ENCODE measurements at places on chromosomes 5 and 9.

DNA sequence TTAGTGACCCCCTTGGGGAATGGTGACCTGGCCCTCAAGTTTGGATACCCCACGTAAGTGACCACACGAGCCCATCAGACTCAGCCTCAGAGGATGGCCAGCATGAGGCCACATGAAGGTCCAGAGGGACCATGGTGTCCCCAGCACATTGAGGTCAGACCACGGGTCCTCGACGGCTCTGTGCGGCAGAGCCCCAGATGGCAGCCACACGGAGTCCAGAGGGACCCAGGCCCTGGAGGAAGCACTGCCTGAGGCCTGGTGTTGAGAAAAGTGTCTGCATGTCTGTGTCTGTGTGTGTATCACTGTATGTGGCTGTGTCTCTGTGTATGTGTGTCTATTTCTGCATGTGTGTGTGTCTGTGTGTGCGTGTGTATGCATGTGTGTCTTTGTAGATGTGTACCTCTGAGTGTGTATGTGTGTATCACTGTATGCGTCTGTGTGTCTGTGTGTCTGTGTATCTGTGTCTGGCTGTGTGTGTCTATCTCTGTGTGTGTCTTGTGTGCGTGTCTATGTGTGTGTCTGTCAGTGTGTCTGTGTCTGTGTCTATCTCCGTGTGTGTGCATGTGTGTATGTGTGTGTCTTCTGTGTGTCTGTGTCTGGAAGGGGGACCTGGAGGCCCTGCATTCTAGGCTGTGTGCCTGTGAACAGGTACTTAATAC is 992 bp downstream of the LCNL1 start:
- no peak for DNase-seq

DNA sequence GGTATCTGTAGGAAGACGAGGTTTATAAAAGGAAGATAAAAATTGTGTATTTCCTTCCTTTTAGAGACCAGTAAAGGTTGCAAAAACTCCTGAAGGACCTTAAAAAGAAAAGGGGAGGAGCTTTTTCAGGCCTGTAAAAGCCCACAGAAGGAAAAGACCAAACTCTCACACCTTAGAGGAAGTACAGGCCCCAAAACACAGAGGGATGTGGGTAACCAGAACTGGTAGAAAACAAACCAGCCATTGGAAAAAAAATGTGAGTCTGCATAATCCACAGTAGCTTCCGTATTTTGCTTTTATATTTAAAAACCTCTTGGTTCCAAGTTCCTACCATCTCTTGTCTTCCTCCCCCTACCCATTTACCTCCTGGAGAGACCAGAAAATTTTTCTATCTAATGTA is 8.5 kb downstream of the GIN1 start:
- DNase-seq: no peak

DNA sequence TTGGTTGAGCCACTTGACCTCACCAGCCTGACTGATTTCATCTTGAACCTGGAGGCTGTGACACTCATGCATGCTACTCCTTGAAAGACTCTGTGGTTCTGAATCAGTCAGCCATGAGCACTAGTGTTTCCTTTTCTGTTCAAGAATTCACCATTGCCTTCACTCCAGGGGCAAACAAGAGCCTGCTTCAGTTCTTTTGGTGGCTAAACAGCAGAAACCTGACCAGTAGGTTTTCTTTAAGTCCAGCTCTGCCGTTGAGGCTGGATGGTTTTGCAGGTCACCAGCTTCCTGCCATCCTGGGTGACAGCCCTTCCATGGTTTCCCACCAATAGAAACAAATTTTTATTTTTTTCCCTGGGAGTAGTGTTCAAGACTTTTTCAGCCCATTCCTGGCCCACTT is 10.0 kb downstream of the NTRK2 start:
- DNase-seq: no peak

- DNase-seq: no peak
These were observed 40.6 kb downstream of the IRX2 start for GRCh38 chr5:2710910-2711309.
